ENCODE measurements at places on chromosomes 7 and 10.

GRCh38 chr7:80826520-80827238 lies 92.2 kb downstream of the SEMA3C start:
- DNase-seq: no peak

DNA sequence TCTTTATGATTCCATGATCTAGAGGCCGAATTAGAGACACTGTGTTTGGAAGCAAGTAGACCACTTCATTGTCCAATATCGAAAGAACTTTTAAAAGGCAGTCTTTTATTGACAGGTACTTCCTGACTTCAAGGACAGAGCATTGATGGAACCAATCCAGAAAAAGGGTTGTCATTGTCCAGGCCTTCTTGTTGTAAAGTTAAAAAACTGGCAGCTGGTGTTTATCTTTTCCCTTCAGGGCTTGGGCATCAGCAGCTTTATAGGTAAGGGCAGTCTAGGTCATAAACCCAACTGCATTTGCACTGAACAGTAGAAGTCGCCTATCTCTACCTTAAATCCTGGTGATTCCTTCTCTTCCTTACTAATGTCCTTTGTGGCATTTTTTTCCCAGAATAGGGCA lies 95.6 kb downstream of the ST7 start:
- DNase-seq: no peak

DNA sequence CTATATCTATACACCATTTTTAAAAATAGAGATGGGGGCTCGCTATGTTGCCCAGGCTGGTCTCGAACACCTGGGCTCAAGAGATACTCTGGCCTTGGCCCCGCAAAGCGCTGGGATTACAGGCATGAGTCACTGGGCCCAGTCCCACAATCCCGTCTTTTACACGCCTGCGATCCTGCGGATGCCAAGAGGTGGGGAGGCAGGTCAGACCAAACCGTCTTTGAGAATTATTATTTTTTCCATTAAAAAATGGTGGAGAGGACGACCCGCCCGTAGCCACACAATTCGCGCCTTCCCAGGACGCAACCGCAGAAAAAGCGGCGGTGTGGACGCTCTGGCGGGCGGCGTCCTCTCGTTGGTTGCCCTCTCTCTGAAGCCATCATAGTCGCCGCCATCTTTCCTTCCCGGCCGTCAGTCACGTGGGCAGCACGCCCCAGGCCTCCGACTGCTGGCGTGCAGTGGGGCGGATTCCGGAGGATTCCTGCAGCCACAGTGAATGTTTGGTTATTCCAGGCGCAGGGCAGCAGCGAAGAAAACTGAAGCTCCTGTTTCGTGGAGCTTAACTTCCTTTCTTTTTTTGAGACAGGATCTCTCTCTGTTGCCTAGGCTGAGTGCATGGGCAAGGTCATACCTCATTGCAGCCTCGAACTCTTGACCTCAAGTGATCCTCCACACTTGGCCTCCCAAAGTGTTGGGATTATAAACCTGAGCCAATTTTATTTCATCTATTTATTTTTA lies 9.9 kb upstream of the EPHB4 start:
- DNase-seq: peak; percentile 73

- DNase-seq: no peak
Measured at GRCh38 chr10:102491136-102491535, 11.4 kb downstream of the ACTR1A start.

GRCh38 chr10:62248465-62248864 lies 20.2 kb downstream of the RTKN2 start:
- peak; percentile 8 for DNase-seq

- no peak for DNase-seq
Measured at GRCh38 chr7:92150450-92151017, 16.3 kb upstream of the CYP51A1 start.

GRCh38 chr7:84712374-84713121 lies 474.3 kb downstream of the SEMA3D start:
- DNase-seq: no peak

DNA sequence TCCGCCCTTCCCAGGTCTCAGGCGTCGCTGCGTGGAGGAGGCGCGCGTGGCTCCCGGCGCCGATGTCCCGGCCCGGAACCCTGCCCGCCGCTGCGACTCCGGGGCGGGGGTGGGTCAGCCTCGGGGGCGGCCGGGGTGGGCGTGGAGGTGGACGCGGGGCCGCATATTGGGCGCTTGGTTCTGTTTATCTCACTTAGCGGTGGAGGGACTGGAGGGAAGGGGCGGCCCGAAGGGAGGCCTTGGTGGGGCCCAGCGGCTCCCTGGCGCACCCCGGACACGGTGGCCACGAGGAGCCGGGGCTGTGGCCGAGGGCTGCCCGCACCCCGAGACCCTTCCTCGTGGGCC lies 8.6 kb downstream of the UNCX start:
- no peak for DNase-seq

DNA sequence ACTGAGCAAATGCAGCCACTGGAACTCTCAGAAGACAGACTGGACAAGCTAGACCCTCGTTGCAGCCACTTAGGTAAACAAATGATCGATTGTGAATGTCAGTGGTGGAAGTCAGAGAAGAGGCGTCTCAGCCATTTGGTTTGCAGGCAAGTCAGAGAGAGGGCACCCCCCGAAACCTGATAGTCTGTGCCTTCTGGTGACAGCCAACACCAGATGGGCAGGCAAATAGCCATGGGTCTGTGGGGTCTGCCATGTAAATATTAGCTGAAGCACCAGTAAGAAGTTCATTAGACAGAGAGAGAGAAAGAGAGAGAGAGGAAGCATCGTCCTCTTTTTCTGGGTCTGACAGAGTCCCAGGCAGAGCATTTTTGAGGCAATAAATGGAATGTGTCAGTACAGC lies 5.4 kb downstream of the PPP1R17 start:
- DNase-seq: no peak

DNA sequence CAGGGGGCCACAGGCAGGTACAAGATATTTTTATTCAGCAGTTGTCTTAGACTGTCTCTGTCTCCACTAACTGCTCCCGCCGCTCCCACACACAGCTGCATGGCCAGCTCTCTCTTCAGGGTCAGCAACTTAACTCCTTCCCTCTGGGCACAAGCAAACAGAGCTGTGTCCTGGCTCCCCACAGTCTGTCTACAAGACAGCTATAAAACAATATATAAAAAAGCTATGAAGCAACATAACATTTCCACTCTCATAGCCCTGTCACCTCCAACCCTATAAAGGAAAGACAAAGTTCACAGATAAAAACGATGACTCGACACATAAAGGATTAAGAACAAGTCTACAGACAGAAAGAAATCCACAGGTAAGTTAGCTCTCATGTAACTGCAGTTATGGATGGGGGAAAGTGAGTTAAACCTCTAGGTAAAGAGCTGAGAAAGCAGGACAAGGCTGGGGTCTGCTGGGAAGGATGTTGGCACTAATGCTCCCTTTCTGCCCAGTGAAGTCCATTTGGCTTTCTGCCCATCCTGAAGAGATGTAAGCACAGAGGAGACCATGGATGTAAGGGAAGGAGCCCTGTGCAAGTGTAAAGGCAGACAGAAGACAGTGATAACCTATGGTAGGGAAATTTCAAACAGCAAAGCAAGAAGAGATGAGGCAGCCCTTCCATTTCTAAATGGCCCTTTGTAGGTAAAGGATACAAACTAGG lies 27.0 kb downstream of the RAPGEF5 start:
- no peak for DNase-seq

DNA sequence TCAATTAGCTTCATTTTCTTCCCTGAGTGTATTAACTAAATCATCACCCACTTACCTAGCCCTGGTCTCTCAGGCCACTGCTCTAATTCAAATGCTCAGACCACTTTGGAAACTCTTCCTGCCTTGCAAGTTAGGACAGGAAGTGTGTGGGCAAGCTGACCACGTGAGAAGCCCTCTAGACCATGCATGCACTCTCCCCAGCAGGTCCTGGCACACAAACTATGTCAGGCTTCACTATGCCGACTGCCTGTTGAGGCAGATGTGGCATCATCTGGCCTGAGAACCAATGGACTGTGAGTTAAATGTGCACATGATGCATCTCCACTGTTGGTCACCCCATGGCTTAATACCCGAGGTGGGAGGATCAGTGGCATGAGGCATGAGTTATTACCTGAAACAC lies 439.6 kb downstream of the GRID1 start:
- no peak for DNase-seq

GRCh38 chr10:111018021-111018420 lies 58.8 kb upstream of the ADRA2A start:
- DNase-seq: no peak

DNA sequence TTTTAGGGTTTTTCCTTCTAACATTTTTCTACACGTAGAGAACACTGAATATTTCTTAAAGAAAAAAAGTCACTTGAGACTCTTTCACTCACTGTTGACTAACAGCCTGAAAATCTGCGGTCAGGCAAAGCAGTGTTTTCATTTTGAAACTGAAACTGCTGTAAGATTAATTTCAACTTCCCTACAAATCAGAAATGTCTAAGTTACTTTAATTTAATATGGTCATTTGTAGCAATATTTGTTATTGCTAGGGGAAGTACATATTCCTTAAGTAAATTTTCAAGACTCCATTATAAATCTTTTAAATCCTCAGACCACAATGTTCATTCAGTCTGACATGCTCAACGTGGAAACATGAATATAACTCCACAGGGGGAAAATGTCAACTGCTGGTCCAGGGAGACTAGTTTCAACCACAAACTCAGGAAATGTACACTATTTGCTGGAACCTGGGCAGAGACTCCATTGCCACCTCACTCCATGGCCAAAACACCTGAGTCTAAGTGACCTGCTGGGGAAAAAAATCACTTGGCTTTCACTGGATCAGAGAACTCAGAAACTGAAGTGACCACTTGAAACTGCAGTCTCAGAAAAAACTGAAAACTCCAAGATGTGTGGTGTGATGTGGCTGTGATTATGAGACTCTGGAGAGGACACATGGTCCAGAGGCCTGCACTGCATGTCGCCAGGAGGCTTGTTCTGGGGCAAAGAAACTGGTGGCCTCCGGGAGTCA lies 161.2 kb downstream of the TAX1BP1 start:
- DNase-seq: no peak

DNA sequence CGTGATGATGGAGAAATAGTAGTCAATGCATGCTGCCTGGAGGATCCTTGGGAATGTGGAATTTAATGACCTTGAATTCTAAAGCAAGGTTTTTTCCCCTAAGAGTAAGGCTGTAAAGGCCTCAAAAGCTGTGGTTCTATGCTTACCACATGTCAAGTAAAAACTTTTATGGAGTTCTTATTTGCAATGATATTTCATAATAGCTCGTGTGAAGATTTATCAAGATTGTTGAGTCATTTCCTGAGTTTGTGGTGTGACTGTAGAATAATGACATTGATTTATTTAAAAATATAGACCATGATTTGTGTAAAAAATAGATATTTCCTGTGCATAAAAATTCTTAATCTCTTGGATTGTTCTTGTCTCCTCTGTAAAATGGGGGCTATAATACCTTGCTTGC lies 67.5 kb upstream of the SORCS1 start:
- DNase-seq: no peak

DNA sequence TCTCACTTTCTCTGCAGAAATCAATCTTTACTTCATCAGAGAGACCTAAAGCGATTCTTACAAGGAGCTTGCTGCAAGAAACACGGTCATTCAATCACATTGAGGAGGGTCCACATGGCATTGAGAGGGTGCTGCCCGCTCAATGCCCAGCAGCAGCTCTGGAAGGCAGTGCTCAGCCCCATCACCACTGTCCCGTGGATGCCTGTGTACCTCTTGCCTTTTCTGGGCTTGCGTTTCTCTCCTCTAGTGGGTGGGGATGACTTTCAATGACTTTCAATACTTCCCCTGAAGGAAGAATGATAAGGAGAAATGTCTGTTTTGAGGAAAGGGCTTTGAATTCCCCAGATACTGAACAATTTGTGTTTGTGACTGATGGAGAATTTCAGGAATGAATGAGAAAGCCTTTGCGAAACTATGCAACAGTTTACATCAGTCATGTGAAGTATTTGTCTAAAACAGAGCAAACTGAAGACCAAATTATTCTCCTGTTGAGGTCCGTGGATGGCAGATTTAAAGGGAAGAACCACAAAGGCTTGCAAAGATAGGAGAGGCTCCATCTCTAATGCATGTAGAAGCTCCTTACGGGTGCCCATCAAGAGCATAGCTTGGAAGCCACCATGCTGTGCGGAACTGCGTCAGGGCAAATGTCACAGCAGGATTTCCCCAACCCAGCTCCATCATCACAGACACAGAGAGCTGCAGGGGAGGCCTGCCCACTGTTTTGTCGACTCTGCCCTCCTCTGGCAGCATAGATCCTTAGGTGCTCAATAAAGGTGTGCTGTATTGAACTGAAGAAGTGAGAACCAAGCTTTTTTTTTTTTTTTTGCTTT lies 6.6 kb upstream of the ZNF22 start:
- no peak for DNase-seq

DNA sequence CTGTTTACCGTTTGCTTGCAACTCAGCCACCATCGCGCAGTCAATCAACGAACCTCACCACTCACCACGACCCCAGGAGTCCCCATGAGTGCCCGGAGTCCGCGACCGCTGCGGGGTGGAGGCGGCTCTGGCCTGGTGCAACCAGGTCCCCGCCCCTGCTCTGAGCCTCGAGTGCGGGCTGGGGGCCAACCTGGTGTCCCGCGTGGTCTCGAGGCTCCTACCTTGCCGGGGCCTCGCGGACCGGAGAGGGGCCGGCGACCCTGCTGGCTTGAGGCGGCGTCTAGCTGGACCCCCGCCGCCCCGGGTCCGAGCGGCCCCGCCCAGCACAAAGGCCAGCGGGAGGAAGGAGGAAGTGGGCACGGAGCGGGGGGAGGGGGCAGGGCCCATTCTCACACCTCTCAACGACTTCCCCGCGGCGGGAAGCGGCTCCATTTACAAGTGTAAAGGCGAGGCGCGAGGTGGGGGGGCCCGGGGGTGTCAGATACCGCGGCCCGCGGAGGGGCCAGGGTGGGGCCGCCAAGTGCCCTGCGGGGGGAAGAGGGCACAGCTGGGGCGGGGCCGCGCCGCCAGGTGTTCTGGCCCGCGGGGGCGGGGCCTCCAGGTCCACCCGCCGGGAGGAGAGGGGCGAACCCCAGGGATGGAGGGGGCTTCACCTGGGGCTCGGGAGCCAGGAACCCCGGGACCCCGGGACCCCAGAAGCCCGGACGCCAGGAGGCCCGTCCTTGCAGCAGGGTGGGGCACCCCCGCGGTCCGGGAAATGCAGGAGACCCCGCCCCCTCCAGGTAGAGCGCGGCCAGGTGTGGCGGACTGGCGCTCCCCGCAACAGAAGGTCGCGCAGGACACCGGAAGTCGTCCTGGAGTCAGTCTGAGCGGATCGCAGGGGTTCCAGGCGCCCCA lies 8.6 kb downstream of the CTBP2 start:
- DNase-seq: peak; percentile 36

GRCh38 chr10:110215286-110216170 lies 8.1 kb downstream of the MXI1 start:
- DNase-seq: no peak

- DNase-seq: no peak
Measured at GRCh38 chr7:127417346-127417745, 24.8 kb upstream of the ZNF800 start.

- peak; percentile 72 for DNase-seq
Measured at GRCh38 chr10:132407846-132408278, 10.9 kb downstream of the PWWP2B start.

GRCh38 chr10:89582022-89582421 lies 46.6 kb upstream of the SLC16A12 start:
- DNase-seq: no peak

- DNase-seq: no peak
Measured at GRCh38 chr10:84876116-84876999, 548.0 kb downstream of the CCSER2 start.

- no peak for DNase-seq
Measured at GRCh38 chr10:130970341-130971122, 341.0 kb downstream of the TCERG1L start.

GRCh38 chr10:44756216-44756615 lies 154.9 kb upstream of the TMEM72 start:
- no peak for DNase-seq

All from COR-L47 (cell line).